ENCODE measurements at places on chromosomes 1 and 21. TPM values are rescaled to one million over a fixed set of nuclear protein-coding genes. Genes with fewer than 3 reads are reported as not detected.

The IL24 gene
- 0.59 TPM for total RNA-seq

The NTRK1 gene
- 4.9 TPM for total RNA-seq

The RNU1-2 gene
- under 0.01 TPM for total RNA-seq

The PODN gene
- 83.1 TPM for total RNA-seq

The CD101 gene
- total RNA-seq = 3.9 TPM
